CD4-positive, alpha-beta T cell treated with Interleukin-4 for 4 hours (primary cell): ENCODE measurements at places on chromosomes 6 and 20.

DNA sequence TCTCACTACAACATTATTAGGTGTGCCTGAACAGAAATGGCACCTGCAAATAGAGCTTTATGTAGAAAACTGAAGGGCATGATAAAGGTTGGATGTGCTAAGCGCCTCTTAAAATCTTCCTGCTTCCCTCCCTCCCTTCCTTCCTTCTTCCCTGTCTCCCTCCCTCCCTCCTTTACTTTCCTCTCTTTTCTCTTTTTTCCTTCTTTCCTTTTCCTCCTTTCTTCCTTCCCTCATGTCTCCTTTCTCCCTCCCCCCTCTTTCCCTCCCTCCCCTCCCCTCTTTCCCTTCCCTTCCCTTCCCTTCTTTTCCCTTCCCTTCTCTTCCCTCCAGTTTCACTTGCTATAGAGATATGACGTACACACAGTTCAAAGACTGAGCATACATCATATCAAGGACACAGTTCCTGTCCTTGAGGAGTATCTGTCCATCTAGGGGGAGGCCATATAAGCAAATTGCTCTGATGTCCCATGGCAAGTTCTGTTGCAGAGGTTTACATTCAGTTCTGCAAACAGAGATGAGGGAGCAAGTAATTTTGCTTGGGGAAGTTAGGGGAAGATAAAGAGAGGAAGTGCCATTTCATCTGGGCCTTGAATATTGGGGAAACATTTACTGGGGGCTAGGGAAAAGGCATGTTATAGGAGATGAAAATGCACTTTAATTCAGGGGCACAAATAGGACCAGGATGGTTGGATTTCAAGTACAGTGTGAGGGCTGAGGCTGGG, 79.0 kb upstream of the EEF1E1 start:
- DNase-seq: no peak

GRCh38 chr6:37518116-37518515, 18.4 kb upstream of the CCDC167 start:
- no peak for DNase-seq

GRCh38 chr20:32465092-32465900, 107.2 kb downstream of the ASXL1 start:
- no peak for DNase-seq

- peak; percentile 19 for DNase-seq
Measured at GRCh38 chr6:13390658-13391057, 62.3 kb upstream of the TBC1D7 start.

- DNase-seq: no peak
Measured at GRCh38 chr6:104855507-104855906, 4.2 kb downstream of the HACE1 start.

DNA sequence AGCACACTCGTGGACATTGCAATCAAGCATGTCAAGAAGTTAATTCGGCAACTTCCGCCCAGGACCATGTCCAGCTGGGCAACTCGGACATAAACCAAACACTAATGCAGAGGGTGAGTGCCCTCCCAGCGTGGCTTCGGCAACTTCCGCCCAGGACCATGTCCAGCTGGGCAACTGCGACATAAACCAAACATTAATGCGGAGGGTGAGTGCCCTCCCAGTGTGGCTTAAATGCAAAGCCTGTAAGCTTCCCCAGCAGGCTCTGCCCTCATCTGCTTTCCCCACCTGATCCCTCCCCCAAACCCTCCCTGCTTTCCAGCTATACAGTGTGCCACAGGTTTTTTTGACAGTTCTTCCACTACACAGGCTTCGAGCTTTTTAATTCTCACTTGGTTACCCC, 143.4 kb downstream of the PXDC1 start:
- DNase-seq: no peak

DNA sequence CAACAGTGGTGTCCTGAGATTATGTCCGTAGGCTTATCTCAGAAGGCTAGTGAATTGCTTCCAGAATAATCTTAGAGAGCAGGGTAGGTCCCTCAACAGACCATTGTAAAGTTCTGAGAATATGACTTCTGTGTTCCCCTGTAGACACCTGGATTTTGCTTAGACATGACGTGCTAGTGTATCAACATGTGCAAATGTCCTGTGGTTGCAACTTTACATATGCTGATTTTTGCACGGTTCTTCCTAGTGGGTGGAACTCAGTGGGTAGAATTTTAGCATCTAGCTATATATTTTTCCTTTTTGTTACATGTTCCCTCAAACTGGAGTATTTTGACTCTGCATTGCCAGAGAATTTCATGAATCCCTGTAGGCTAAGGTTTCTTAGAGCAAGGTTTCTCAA, 459.2 kb downstream of the RNF144B start:
- DNase-seq: no peak

DNA sequence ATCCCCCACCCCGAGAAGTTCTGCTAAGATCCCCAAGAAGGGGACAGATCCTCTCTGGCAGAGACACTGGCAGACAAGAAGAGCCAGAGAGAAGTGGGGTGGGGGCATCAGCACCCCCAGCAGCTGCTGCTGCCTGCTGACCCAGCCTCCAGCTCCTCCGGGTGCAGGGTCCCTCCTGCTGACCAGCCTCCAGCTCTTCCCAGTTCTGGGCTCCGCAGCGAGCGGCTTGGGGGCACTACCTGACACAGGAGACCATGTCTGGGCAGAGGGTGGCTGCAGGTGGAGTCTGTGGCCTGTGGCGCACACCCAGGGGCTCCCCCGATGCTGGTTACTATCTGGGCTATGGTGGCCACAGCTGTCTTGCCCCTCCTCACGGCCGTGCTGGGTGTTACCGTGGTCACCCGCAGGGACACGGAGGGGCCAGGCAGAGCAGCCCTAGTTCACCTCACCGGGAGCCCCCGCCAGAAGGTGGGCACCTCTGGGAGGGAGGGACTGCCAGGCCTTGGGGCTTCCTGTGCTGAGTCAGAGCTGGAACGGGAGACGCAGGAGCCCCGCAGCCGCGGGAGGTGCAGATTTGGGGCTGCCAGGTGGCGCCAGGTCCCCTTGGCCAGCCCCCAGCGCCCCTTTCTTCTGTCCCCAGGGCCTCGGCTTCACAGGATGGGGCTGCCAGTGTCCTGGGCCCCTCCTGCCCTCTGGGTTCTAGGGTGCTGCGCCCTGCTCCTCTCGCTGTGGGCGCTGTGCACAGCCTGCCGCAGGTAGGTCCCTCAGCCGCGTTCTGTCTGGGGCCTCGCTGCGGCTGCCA, 630 bp downstream of the LIME1 start:
- peak; percentile 60 for DNase-seq

DNA sequence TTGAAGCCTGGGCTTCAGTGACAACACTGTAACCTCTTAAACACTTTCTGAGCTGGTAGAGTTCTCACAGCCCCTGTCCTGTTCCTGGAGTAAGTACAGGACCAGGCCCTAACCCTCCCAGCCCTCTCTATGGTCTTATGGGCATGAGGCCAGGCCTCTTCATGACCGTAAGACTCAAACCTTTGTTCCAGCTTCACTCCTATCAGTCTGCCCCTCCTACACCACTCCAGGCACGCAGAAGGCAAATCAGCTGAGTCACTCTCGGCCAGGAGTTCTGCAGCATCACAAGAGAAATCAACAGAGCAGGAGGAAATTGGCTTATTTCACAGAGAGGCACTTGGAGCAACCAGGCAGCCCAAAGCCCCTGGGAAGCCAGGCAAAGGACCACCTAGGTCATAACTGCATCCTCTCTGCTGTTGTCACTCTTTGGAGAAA, 25.3 kb upstream of the CHD6 start:
- no peak for DNase-seq

DNA sequence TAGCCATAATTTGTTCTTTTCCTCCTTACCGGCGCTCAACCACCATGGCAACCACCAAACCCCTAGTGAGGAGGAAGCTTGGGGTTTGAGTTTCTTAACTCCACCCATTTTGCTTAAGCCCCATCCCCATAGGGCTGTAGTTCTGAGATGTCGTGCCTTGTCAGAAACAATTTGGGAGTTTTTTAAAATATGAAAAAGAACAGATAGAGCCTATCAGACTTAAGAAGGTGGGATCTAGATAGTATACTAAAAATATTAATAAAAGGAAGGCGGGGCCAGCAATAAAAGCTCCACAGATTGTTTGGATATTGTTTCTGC, 5.6 kb downstream of the BRD2 start:
- DNase-seq: peak; percentile 61

DNA sequence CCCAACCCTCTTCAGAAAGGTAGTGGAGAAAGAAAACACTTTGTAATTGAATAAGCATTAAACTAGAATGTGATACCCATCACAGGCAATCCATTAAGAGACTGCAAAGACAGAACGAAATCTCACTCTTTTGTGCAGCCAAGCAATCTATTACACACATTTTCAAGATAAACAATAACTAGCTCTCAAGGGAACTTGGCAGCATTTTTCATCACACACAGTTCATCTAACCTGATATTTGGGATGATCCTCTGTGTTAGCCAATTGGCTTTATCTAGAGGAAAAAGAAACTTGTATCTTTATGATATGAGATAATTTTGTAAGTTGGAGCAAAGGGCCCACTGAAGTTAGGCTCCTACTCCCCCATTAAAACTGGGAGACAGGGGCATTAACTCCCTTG, 1.5 kb upstream of the GZF1 start:
- no peak for DNase-seq

GRCh38 chr6:8006208-8006607, 58.0 kb downstream of the BLOC1S5 start:
- DNase-seq: peak; percentile 6

DNA sequence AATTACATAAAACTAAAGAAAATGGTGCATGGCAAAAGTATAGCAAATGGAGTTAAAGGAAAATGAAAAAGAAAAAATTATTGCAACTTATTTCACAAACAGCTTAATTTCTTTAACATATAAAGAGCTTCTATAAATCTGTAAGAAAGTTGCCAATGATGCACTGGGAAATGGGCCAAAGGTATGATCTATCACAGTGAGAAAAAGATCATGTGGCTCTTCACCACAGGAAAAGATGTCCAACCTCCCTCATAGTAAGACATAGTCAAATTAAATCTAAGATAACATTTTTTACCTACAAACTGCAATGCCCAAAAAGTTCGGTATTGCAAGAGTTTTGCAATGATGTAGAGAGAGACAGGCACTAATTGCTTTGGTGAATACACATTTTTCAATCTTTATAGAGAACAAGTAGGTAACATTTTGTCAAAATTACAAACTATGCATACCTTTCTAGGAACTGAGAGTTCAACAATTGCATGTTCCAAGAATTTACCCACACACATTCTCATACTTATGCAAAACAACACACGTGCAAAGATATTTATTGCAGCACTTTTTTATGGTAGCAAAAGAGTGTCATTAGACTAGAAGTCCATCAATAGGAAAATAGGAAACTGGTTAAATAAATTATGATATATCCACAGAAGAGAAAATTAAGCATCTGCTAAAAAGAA, 372.6 kb downstream of the QKI start:
- no peak for DNase-seq

DNA sequence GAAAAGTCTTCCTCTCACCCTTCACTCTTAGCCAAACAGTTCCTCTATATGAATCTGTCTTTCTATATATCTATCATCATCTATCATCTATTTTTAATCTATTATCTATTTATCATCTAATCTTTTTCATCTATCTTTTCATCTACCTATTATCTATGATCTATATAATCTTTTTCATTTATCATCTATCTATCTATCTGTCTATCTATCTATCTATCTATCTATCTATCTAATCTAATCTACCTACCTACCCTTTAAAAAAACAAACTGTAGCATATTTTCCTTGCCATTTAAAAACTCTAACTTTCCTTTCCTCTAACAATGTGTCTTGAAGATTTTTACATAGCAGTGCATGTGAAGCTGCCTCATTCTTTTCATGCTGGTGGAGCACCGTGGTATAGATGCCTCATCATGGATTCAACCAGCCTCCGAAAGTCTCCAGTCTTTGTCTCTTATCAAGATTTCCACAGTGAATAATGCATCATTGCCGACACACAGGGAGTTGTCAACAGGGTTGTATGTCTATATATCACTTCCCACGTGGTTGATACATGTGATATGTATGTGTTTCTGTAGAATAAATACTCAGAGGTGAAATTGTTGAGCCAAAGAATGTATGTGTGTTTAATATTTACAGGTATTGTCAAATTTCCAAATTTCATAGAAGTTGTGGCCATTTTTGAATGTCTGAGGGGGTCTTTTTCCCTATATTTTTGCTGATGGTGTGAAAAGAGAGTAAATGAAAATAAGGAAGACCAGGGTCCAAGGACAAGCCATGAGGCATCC, 51.3 kb downstream of the VEGFA start:
- DNase-seq: no peak

GRCh38 chr20:60632391-60633262, 619.4 kb upstream of the CDH4 start:
- DNase-seq: no peak

GRCh38 chr20:62788607-62789006, 7.7 kb upstream of the MRGBP start:
- no peak for DNase-seq

GRCh38 chr6:152532556-152533422, 104.4 kb downstream of the SYNE1 start:
- no peak for DNase-seq

GRCh38 chr20:45905505-45906079, 6.4 kb downstream of the PLTP start:
- no peak for DNase-seq

- no peak for DNase-seq
Measured at GRCh38 chr6:134093007-134093573, 40.7 kb upstream of the SLC2A12 start.

- DNase-seq: no peak
Measured at GRCh38 chr6:135479601-135480000, 17.9 kb downstream of the AHI1 start.

DNA sequence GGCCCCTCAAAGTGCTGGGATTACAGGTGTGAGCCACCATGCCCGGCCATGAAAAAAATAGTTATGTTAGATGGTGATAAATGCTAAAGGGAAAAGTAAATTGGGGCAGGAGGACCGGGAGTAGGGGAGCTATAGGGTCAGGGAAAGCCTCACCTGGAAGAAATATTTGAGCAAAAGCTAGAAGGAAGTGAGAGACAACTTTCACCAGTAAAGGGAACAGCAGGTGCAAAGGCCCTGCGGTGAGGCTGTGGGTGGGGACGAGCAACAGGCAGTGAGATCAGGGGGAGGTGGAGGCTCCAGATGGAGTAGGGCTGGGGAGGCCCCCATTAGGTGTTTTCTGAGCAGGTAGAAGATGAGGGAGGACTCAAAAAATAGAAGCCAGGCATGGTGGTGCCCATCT, 16.0 kb downstream of the BCAS4 start:
- no peak for DNase-seq

DNA sequence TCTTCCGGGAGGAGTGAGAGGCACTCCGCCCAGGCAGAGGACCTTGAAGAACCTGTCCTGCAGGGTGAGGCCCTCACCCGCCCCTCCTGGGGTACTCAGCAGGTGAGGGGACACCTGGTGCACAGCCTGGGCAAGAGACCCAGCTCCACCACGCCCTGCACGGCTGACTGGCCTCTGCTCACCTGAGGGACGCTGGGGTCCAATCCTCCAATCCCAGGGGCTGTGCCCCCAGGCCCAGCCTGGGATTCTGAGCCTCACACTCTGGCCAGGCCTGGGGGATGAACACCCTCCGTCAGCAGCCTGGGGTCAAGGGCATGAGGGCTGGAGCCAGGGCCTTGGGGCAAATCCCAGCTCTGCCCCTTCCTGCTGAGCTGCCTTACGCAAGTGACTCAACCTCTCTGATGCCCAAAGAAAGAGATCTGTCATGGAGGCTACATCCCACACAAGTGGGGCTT, 149.9 kb upstream of the PTPN1 start:
- no peak for DNase-seq
